ENCODE measurements at places on chromosomes 1 and 21.
A peak's percentile ranks its signal among the peaks of the same experiment; 100 is the strongest.

DNA sequence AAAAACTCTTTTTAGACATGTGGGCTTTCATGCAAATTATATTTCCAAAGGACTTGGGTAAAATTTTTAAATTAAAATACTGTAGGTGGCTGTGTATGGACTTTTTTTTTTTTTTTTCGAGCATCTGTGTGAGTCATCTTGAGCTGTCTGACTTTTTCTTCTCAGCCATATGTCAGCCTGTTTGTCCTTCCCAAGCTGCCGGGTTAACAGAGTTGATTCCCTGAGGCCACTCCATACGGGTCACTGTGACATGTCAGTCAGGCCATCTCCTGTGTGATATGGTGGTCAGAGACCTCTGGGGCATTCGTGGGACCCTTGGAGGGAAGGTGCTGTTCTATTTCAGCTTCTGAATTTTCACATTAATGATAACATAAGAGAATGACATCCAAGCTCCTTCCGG, 148.3 kb downstream of the KCNJ6 start:
- no peak for DNase-seq

DNA sequence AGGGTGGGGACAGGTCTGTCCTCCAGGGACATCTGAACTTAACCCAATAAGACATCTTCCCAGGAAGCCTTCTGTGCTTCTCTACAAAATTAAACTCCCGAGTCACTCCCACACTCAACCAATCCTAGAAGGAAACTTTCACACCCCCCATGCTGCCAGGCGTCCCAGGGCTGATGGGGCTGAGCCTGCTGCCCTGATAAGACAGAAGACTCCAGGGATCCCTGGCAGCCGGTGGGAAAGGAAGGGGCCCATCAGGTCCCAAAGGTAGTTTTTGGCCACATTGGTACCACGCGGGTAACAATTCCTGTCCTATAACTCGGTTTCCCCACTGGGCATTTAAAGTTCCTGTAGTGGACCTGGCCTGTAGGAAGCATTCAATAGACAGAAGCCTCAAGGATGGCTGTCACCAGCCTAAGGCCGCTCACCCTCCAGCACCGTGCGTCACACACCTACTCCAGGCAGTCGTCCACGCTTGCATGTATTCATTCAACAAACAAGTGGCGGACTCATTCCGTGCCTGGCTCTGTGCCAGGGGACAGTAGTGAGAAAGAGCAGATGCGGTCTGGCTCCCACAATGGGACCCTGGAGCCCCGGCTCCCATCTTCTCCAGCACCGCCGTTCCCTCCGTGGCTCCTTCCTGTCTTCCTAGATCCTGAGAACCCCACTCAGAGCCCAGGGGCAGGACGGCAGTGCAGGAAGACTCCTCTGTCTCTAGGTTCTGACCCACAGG, 465.2 kb downstream of the NPHP4 start:
- no peak for DNase-seq

DNA sequence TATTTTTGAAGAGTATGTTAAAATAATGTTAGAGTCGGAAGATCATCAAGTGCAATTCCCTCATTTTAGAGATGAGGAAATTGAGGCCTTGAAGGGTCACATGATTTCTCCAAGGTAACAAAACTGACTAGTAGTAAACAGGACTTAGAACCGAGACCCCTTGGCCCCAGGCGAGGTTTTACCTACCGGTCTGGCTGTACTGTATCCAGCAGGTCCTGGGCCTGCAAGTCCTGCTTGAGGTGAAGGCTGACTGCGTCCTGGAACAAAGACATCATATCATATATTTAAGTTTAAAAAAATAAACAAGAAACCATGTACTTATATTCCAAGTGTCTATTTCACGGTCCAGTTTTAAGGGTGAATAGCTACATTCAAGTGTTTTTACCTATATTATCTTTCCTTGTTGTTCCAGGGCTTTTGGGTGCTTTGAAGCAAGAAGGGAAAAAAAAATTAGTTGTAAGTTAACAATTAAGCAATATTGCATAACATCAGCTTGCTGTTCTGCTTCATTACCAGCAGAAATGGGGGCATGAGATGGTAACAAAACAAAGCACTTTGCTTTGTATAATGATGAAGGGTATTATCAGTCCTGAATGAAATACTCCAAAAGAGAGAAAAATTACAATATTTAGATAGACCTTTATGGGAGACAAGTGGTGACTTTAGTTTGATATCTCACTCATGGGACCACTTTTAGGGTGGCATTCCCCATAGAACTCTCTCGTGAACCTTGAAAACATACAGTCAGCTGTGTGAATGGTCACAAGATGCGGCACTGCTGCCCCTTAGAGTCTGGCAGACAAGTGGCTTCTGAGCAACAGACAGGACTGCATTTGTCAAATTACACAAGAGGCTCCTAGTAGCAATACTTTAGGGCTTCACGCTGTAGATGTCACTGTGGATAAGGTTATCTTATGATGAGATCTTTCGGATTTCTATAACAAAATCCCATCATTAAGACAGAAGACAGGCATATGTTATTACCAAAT, 29.8 kb upstream of the CFAP298 start:
- no peak for DNase-seq

- no peak for DNase-seq
These were observed 161.4 kb downstream of the UCK2 start for GRCh38 chr1:165988817-165989216.

DNA sequence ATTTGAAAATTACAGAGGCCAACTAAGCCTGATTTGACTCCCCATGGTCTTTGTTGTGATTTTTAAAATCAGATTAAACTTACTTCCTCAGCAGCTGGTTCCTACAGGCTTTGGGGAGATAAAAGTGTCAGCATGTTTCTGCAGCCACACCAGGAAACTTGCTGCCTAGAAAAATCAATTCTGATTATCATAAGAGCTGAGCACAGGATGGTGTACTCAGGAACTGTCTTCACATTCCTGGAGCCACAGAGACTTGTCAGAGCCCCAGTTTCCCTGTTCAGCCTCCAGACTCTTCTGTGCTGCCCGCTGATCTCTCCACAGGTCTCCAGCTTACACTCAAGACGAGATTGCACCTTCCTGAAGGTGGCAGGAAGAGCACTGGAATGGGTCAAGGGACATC, 23.9 kb downstream of the RAB3B start:
- no peak for DNase-seq

GRCh38 chr21:44875316-44875700, 1.8 kb upstream of the PTTG1IP start:
- no peak for DNase-seq

- no peak for DNase-seq
These were observed 243.0 kb downstream of the SIPA1L2 start for GRCh38 chr1:232386721-232387510.

- DNase-seq: no peak
These were observed 107.6 kb upstream of the ETV3 start for GRCh38 chr1:157245823-157246222.

DNA sequence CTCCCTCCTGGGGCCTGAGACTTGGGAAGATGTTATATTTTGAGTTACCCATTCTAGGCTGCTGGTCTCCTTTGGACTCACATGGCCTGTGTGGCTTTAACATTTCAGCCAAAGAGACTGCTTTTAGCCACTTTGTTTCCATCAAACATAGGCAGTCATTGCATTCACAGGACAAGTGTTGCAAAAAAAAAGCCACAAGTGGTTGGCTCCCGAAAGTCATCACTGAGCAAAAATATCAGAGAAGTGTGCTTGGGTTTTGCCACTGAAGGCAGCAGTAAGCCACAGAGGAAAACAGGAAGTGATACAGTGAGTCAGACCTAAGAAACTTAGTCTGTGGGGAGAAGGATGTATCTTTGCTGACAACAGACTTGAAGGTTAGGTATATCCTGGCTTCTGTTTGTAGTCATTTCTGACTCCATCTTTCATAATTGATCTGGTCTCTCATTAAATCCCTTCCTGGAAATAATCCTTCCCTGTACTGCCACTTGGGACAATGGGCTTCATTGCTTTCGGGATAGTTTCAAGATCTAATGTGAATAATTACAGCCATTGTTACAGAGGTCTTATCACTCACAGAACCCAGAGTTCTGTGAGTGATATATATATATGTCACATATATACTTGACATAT, 80.9 kb downstream of the COLGALT2 start:
- DNase-seq: peak; percentile 36

DNA sequence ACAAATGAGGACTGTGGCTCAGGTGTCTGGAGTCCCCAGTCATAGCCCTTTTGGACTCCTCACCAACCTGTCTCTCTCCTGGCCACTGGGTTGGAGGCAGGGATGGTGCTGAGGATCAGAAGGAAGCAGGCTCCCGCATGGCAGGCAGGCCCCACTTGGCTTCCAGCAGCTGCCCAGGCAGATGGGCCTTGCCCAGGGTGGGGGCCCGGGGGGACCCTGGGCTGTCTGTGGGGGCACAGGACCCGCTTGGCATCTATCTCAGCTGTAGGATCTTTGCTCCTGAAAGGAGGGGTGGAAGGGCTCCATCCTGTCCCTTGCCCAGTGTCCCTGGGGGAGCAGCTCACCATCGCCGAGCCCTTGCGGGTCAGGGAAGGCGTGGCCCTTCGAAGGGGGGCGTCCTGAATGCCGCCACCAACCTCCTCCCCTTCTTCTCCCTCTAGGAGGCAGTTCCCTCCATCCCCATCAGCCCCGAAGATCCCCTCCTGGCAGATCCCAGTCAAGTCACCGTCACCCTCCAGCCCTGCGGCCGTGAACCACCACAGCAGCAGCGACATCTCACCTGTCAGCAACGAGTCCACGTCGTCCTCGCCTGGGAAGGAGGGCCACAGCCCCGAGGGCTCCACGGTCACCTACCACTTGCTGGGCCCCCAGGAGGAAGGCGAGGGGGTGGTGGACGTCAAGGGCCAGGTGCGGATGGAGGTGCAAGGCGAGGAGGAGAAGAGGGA, 154.5 kb downstream of the PEX14 start:
- no peak for DNase-seq

DNA sequence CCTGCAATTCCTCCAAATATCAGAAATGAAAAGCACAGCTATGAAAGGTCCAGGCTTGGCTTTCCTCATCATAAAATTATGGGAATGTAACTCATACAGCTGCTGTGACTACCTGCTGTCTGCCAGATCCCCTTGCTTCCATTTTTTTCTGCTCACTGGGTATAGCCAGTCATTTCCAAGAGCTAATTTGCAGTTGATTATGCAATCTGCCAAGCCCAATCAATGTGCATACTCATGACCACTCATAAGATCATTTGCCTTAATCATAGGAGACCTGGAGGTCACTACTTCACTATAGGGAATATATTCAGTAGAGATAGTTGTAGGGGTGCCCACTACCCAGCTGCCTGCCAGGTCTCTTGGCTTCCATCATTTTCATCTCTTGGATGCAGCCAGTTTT, 417.7 kb upstream of the ZRANB2 start:
- no peak for DNase-seq

GRCh38 chr21:31873696-31874599, 1.1 kb downstream of the HUNK start:
- DNase-seq: no peak

DNA sequence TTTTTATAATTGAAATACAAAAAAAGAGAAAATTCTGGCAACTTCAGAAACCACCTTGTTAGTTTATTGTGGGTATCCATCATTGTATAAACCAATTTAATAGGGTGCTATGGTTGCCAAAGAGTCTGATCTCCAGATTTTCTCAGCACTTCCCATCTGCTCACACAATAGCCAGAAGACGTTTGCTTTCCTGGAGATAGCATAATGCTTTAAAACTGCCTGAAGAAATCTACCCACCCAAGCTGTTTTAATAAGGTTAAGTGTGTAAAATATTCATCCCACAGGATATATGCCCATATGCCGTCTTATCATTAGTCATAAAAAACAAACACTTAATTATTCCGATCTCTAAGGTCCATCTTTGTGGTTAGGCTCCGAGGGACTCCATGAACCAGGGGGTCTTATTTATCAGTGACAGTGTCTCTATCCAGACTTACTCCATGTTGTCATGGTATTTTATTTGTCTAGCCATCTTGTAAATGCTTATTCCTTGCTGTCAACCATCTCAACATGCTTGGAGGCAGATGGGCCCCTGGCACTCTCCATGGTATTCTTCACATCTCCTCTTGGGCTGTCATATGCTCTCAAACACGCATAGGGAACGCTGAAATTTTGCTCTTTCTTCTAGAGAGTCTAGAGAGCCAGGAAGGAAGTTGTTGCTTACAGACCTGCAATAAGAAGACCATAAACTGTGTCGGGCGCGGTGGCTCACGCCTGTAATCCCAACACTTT, 58.5 kb downstream of the MAP10 start:
- DNase-seq: no peak

DNA sequence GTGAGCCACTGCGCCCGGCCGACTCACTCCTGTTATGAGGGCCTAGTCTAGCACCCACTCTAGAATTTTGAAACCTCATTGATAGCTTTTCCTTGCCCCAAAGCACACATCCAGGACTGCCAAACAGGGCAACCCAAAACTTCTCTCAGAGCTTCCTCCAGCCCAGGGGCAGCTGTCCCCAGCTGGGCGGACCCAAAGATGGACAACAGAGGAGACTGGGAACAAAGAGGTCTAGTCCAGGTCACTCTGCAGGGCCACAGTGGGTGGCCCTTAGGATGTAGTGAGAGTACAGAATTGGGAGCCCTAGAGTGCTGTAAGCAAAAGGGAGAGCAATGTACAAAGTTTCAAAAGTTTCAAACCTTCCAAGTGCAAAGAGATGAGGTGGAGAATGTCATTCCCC, 1.2 kb downstream of the CD34 start:
- DNase-seq: no peak
